NCI-H1105 treated with DMSO at 0.1 percent for 48 hours (cell line): ENCODE measurements at places on chromosomes 2 and 18.

DNA sequence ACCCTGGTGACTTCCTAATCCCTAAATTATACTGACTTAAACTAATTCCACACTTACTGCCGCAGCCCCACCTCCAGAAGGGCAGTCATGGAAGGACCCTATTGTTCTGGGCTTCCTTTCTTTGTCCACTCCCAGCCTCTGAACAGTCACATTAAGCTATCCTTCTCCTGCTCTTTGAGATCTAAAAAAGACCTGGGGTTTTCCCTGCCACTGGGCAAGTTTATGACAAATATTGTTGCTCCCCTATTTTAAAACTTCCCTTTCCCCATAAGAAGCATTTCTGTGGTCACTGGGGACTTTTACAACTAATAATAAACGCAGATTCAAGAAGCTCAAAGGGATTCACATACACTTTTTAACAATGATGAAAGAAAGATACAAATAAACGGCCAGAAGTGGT is 47.2 kb upstream of the XPO1 start:
- no peak for DNase-seq

- no peak for DNase-seq
Measured at GRCh38 chr2:232892221-232892620, 22.2 kb downstream of the SNORC start.

GRCh38 chr2:101989740-101990460 is 1.9 kb upstream of the IL1R2 start:
- DNase-seq: no peak

GRCh38 chr2:199462956-199463692 is 5.4 kb upstream of the SATB2 start:
- peak; percentile 20 for DNase-seq

DNA sequence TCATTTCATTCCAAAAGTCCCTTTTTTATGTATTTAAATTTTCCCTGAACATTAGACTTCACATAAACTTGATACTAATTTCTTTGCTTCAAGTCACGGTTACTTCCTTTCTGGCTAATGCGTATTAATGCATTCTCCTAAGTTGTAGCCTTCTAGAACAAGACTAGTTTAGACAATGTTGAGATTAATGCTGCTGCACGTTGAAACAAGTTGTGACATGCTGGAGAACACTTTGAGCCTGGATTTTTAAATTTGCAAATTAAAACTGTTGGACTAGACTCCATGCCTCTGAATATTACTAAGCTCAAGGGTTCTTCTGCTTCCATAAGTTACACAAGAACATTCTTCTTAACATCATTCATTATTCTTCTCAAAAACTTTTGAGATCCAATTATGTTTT is 29.1 kb downstream of the ID2 start:
- peak; percentile 13 for DNase-seq

DNA sequence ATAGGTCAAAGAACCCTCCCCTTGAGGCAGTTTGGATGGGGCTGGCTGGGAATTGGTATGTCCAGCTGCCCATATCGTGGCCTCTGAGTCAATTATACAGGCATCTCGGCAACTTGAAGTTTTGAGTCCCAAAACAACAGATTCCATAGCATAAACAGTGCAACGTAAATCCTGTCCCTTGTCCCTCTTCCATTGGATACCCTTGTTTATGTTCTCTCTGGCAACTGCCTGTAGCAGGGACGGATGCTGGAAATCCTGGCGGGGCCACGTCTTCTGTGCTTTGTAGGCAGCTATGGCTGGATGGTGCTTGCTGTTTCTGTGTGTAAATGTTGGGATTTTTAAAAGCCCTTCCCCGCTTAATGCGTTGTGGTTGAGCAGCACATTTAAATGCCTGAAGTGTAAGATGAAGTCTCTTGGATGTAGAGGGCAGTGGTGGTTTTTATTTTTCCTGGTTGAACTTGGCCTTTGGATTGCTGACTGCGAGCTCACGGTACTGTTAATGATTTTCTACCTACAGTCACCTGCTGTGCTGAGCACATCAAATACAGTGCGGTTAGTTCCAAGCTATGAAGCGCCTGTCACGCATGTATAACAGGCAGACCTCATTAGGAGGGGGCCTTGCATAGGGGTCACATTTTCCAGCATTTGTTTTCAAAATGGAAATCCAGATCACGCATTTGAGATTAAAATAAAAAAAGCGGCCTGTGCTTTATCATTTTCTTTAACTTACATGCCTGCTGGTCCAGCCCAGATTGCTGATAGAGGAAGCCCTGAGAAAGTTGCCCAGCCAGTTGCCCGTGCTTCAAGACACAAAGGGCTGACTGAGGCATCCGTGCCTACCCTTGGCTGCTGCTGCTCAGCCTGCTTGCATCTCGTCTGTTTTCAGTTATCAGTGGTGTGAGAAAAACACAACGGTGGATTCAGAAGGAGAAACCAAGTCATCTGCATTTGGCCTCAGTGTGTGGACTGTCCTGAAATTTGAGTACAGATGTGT is 84.7 kb downstream of the NEDD4L start:
- DNase-seq: no peak
